ENCODE measurements at places on chromosomes 6 and 20.
A peak's percentile ranks its signal among the peaks of the same experiment; 100 is the strongest.

GRCh38 chr6:64920257-64920656 is 786.8 kb downstream of the EYS start:
- DNase-seq, result no peak
- H3K4me3 ChIP-seq, result no peak overlapping the region
- H3K27ac ChIP-seq, result no peak overlapping the region
- H3K4me1 ChIP-seq, result no peaks in the 10 kb centered on the region

GRCh38 chr6:19261642-19262041 is 575.5 kb upstream of the ID4 start:
- H3K27ac ChIP-seq, result no peak overlapping the region
- H3K27me3 ChIP-seq, result no peaks in the 10 kb centered on the region
- H3K4me3 ChIP-seq, result no peak overlapping the region

DNA sequence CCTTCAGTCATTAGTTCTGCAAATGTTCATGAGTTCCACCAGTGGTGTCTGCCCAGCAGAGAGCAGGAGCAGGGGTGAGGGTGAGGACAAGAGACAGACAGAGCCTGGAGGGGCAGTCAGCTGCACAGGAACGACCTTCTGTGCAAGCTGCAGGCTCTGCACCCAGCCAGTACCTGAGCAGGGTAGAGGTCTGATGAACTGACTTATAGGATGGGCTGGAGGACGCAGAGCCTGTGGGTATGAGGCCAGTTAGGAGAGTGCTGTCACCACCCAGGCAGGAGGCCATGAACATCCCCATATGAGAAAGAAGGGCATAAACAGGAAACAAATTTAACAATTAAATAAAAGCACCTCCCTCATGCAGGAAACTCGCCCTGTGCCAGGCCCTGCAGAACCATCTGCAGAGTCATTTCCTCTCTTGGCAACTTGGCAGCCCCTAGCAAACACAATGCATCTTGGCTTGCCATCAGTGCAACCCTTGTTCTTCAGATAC is 17.9 kb downstream of the C6orf15 start:
- H3K27ac ChIP-seq, result peak overlapping the region; percentile 26
- no peaks in the 10 kb centered on the region for H3K27me3 ChIP-seq
- H3K4me1 ChIP-seq, result peaks cover 10% of the 10 kb centered on the region
- DNase-seq, result no peak

DNA sequence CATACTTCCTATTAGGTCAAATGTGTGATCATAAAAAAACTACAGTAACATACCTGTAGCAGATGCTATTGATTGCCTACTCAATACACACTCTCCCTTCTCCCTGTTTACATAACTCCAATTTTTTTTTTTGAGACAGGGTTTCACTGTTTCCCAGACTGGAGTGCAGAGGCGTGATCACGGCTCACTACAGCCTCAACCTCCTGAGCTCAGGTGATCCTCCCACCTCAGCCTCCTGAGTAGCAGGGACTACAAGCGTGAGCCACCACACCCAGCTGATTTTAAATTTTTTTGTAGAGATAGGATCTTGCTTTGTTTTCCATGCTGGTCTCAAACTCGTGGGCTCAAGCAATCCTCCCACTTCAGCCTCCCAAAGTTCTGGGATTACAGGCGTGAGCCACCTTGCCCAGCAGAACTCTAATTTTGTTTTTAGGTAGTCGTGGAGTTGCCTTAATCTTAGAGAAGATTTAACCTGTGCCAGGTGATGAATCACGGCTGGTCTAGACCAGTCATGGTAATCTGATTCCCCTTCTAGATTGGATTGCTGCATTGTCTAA is 14.0 kb upstream of the KIF3B start:
- no peaks in the 10 kb centered on the region for H3K36me3 ChIP-seq
- H3K27me3 ChIP-seq, result no peaks in the 10 kb centered on the region
- H3K4me1 ChIP-seq, result no peaks in the 10 kb centered on the region
- no peak overlapping the region for H3K4me3 ChIP-seq

DNA sequence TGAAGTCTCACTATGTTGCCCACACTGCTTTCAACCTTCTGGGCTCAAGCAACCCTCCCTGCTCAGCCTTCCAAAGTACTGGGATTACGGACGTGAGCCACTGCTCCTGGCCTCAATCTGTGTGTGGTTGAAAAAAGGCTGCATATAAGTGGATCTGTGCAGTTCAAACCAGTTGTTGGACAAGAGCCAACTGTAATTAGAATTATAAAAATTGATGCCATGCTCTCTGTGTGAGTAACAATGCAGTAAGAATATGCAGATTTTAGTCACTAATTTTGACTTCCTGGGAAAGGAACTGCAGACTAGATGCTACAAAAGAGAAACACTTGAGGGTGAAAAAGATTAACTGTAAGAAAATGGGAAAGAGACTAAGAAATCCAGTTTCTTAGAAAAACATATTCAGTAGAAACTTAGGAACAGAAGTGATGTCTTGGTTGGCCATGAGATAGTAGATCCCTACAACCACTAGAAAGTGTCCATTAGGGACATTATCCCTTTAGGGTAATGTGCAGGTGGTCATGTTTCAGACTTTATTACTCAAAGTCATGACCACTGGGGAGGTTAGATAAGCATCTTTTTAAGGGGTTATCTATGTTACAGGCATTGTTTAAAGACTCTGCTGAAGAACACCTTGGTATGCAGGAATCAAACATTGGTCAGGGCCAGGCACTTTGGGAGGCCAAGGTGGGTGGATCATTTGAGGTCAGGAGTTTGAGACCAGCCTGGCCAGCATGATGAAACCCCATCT is 26.3 kb downstream of the ITCH start:
- H3K27ac ChIP-seq, result no peak overlapping the region
- H3K27me3 ChIP-seq, result no peaks in the 10 kb centered on the region
- DNase-seq, result no peak
- peaks cover 66% of the 10 kb centered on the region for H3K4me1 ChIP-seq

GRCh38 chr6:22194188-22194921 is 102.5 kb downstream of the PRL start:
- no peak overlapping the region for H3K4me3 ChIP-seq
- no peaks in the 10 kb centered on the region for H3K36me3 ChIP-seq
- no peaks in the 10 kb centered on the region for H3K4me1 ChIP-seq
- no peak for DNase-seq

DNA sequence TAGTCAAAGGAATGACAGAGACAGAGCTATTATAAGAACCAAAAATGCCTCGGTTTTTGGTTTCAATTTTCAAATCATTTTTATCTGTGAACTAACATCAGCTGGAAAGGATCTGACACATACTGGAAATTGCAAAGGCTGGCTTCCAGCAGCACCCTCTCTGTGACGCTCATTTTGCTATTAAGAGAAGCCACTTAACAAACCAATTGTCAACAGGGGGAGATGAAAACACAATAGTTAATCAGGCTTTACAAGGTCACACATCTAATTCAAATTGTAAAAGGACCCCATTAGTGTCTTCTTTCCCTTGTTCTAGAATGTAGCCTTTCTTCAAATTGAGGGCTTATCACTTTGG is 160.5 kb downstream of the TFAP2B start:
- H3K4me1 ChIP-seq, result no peaks in the 10 kb centered on the region
- H3K27me3 ChIP-seq, result no peaks in the 10 kb centered on the region
- H3K36me3 ChIP-seq, result no peaks in the 10 kb centered on the region
- no peak for DNase-seq
- no peak overlapping the region for H3K27ac ChIP-seq

DNA sequence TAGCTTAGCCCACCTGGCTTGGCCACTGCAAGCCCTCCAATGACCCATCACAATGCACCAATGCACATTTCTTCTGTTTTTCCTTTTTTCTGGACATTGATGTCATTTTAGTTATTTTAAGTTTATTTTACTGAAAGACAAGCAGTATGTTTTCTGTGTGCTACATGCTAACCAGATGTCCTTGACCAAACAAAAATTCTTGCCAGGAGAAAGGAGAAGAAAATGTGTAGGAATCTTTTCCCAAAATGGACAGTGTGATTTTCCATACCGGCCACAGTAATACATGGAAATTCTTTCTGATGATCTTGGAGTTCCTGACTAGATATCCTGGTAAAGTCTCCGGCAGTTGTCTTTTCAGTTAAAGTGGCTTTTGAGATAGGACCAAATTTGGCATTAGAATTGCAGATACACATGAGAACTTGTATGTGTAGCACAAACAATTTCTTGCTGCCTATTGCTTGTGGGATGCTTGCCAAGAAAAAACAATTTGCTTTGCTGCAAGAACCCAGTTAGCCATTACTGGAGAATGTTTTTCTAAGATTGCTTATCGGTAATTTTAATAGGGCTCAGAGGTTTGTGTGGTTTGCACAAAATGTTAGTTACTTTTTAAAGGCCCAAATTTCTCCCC is 696.5 kb upstream of the CITED2 start:
- H3K27me3 ChIP-seq, result no peaks in the 10 kb centered on the region
- peaks cover 4% of the 10 kb centered on the region for H3K4me1 ChIP-seq
- H3K36me3 ChIP-seq, result no peaks in the 10 kb centered on the region
- no peak overlapping the region for H3K27ac ChIP-seq
- H3K4me3 ChIP-seq, result no peak overlapping the region
- no peak for DNase-seq

- H3K27me3 ChIP-seq, result no peaks in the 10 kb centered on the region
- no peaks in the 10 kb centered on the region for H3K36me3 ChIP-seq
- H3K4me3 ChIP-seq, result no peak overlapping the region
- no peak overlapping the region for H3K27ac ChIP-seq
- no peaks in the 10 kb centered on the region for H3K4me1 ChIP-seq
Observed at GRCh38 chr6:67898875-67899274, 736.2 kb upstream of the ADGRB3 start.

GRCh38 chr6:168206186-168206585 is 113.4 kb downstream of the DACT2 start:
- H3K36me3 ChIP-seq, result no peaks in the 10 kb centered on the region
- H3K27ac ChIP-seq, result peak overlapping the region; percentile 66
- no peaks in the 10 kb centered on the region for H3K27me3 ChIP-seq
- no peak for DNase-seq
- no peak overlapping the region for H3K4me3 ChIP-seq

DNA sequence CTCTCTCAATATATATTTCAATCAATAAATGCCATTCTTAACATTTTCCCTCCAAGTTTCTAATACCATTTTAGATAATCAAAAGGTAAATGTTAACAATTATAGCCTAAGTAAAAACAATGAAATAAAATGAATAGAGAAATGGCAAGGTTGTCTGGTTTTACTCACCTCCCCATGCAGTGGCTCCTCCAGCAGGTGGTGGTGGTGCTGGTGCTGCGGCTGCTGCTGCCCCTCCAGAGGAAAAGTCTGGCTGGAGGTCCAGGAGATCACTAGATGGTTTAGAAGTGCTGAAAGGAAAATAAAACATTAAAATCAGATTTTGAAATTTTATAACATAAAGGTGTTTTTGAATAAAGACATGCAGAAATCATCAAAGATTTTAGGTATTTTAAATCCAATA is 93.2 kb downstream of the PRSS35 start:
- H3K4me3 ChIP-seq, result no peak overlapping the region
- H3K27me3 ChIP-seq, result no peaks in the 10 kb centered on the region
- H3K4me1 ChIP-seq, result no peaks in the 10 kb centered on the region
- H3K36me3 ChIP-seq, result no peaks in the 10 kb centered on the region
- DNase-seq, result no peak
- H3K27ac ChIP-seq, result no peak overlapping the region

GRCh38 chr6:44333273-44333919 is 9.1 kb upstream of the SPATS1 start:
- no peak overlapping the region for H3K27ac ChIP-seq
- H3K4me1 ChIP-seq, result no peaks in the 10 kb centered on the region
- no peaks in the 10 kb centered on the region for H3K36me3 ChIP-seq

- H3K36me3 ChIP-seq, result no peaks in the 10 kb centered on the region
- no peaks in the 10 kb centered on the region for H3K27me3 ChIP-seq
- peaks cover 57% of the 10 kb centered on the region for H3K4me1 ChIP-seq
- peak overlapping the region; percentile 62 for H3K27ac ChIP-seq
- no peak for DNase-seq
Observed at GRCh38 chr6:27890445-27891319, 21.5 kb downstream of the OR2B2 start.

GRCh38 chr20:41145821-41146620 is 8.7 kb downstream of the PLCG1 start:
- H3K27ac ChIP-seq, result peak overlapping the region; percentile 65
- no peaks in the 10 kb centered on the region for H3K27me3 ChIP-seq

DNA sequence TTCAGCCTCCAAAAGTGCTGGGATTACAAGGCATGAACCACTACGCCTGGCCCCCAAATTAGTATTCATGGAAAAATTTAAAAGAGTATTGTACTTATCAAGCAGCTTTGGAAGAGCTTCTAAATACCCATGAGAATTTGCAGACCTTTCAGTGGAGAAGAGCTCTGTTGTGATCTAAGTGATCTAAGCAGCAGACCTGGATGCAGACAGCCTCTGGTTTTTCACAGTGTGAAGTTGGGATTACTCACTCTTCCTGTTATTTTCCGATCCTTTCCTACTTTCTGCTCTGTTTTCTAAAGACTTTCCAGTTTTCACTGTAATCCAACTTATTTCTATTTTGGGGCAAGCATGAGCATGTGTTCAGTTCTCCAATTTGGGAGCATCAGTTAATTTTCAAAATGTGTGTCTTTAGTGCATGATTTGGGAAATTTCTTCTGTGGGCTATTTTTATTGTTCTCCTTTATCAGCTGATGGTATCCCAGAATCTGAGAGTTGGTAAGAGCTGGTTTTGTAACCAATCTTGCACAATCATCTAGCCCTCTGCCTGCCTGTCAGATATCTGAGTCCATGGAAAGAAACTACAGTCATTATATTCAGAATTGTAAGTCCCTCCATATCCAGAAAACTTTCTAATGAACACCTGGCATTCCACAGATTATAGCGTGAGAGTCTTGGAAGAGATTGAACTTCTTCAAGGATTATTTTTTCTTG is 207.7 kb upstream of the DTNBP1 start:
- H3K27me3 ChIP-seq, result no peaks in the 10 kb centered on the region
- H3K4me1 ChIP-seq, result no peaks in the 10 kb centered on the region
- no peaks in the 10 kb centered on the region for H3K36me3 ChIP-seq
- no peak for DNase-seq

GRCh38 chr20:22524393-22525015 is 59.9 kb downstream of the FOXA2 start:
- H3K4me1 ChIP-seq, result no peaks in the 10 kb centered on the region
- no peak overlapping the region for H3K4me3 ChIP-seq
- no peak for DNase-seq
- H3K27me3 ChIP-seq, result no peaks in the 10 kb centered on the region

- no peak for DNase-seq
- peak overlapping the region; percentile 1 for H3K27ac ChIP-seq
- no peak overlapping the region for H3K4me3 ChIP-seq
- H3K27me3 ChIP-seq, result no peaks in the 10 kb centered on the region
- peaks cover 38% of the 10 kb centered on the region for H3K4me1 ChIP-seq
Observed at GRCh38 chr6:11207199-11207968, 25.1 kb downstream of the NEDD9 start.

DNA sequence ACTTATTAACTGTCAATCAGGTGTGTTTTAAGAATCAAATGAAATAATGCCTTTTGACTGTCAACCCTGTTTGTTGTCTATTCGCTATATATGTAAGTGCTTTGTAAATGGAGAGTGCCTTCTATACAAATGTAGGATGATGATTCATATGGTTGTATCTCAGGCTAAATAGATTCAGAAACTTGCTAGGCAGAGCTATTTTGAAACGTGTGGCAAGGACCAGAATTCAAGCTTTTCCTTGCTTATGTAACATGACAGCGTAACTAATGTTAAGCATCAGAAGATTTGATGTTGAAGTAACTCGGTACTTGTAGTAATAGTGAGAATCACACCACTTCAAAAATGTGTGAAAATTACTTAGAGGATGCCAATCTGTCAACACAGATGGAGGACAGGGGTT is 3.4 kb downstream of the OGFRL1 start:
- H3K27ac ChIP-seq, result peak overlapping the region; percentile 95
- H3K4me3 ChIP-seq, result peak overlapping the region; percentile 92
- no peaks in the 10 kb centered on the region for H3K27me3 ChIP-seq
- no peak for DNase-seq

Measured in esophagus squamous epithelium (tissue), 5 donors.